ENCODE measurements at places on chromosomes 12 and 14. TPM values are rescaled to one million over a fixed set of nuclear protein-coding genes. Genes with fewer than 3 reads are reported as not detected.

The TPH2 gene
- not detected for total RNA-seq

DNA sequence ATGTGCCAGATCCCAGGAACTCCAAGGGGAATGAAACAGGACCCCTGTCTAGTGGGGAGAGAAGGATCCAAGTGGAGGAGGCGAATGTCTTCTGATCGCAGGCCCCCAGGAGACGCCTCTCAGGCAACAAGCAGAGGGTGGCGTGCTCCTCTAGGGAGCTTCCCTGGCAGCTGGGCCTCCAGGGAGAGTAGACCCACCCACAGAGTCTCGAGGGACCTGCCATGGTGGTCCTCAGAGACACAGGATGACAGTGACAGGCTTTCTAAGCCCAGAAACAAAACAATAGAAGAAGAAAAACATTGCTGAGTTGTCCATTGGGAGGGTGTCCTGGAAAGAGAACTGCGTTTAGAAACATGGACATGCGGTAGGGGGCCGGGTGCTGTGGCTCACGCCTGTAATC, 140.6 kb upstream of the MAP1LC3B2 start:
- no peak overlapping the region for H3K4me3 ChIP-seq
- no peaks in the 10 kb centered on the region for H3K4me1 ChIP-seq
- no peaks in the 10 kb centered on the region for H3K27me3 ChIP-seq
- H3K27ac ChIP-seq: no peak overlapping the region

DNA sequence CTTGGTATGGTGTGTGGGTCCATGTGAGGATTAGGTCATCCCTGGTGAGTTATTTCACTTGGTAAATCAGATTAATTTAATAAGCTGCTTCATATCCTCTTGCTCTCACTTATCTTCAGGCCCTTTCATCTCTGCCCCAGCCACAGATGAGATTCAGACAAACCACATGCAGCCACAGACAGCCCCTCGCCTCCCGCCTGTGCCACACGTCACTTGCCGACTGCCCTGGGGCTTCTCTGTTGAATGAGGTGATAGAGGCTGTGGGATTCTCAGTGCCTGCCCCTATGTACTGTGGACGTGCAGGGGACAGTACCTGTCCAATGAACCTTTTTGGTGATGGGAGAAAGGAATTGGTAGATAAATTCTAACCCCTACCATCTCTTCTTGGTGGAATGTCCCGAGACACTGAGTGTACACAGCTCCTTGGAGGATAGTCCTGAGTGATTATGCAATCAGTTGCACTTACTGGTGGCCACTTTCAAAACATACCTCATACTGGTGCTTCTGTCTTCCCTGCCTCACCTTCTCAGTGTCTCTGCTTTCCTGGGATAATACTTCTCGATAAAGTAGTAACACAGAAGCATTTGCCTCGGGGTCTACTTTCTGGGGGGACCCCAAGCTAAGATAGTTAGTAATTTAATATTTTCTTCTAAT, 248.7 kb downstream of the TTC6 start:
- no peaks in the 10 kb centered on the region for H3K4me1 ChIP-seq
- no peaks in the 10 kb centered on the region for H3K27me3 ChIP-seq
- H3K4me3 ChIP-seq: no peak overlapping the region

GRCh38 chr12:32027684-32028365, 68.6 kb downstream of the RESF1 start:
- H3K27ac ChIP-seq: no peak overlapping the region
- no peak overlapping the region for H3K4me3 ChIP-seq
- no peaks in the 10 kb centered on the region for H3K27me3 ChIP-seq
- no peak for DNase-seq
- no peaks in the 10 kb centered on the region for H3K4me1 ChIP-seq

GRCh38 chr12:125269276-125269675, 204.0 kb downstream of the AACS start:
- no peaks in the 10 kb centered on the region for H3K36me3 ChIP-seq
- no peak overlapping the region for H3K27ac ChIP-seq
- H3K4me3 ChIP-seq: no peak overlapping the region
- no peaks in the 10 kb centered on the region for H3K27me3 ChIP-seq

GRCh38 chr14:56115976-56116893, 2.0 kb upstream of the PELI2 start:
- H3K4me3 ChIP-seq: no peak overlapping the region
- no peaks in the 10 kb centered on the region for H3K36me3 ChIP-seq
